Stimulated activated CD4-positive, alpha-beta T cell treated with anti-CD3 and anti-CD28 coated beads, Interleukin-15, amount 100 ng/mL, for 48 hours (primary cell): ENCODE measurements at places on chromosomes 11 and 22.

DNA sequence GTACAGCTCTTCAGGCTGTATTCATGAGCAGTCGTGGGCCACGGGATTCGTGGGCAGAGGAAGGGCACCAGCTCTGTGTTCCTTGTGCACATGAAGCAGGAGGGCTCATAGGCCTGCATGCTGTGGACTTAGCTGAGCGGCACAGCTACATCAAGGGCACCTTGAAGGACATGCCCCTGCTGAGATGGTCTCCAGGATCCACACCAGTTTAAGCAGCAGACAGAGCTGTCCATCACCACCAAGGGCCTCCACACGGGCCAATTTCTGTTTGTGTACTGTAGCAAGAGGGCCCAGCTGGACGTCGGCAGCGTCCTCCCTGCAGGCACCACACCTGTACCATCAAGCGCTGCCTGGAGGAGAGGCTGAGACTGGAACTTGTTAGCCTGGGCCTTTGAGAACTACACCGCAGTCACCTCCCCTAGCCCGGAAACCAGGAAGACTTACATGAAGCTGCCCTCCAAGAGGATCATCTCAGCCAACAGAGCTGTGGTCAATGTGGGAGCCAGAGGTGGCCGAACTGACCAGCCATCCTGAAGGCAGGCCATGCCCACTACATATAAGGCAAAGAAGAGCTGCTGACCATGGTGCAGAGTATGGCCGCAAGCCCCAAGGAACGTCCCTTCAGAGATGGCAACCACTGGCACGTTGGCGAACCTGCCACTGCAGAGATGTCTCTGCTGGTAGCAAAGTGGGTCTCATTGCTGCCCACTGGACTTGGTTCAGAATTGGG is 32.7 kb upstream of the GNB1L start:
- DNase-seq: no peak

DNA sequence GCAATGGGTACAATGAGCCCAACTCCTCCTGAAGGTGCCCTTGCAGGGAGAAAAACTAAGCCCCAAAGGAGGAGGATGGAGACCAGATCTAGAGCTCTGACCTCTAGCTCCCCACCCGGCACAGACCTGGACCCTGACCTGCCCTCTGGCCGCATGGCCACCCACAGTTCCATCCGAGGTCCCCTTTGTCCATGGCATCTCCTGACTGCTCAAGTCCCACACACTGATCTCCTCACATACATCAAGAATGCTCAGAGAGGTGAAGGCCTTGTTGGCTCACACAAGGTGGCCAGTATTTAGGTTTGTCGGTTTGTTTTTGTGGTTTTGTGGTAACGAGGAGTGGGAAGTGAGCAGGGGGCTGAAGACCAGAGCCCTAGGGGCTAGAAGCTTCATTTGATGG is 423.5 kb upstream of the B3GAT1 start:
- DNase-seq: no peak

DNA sequence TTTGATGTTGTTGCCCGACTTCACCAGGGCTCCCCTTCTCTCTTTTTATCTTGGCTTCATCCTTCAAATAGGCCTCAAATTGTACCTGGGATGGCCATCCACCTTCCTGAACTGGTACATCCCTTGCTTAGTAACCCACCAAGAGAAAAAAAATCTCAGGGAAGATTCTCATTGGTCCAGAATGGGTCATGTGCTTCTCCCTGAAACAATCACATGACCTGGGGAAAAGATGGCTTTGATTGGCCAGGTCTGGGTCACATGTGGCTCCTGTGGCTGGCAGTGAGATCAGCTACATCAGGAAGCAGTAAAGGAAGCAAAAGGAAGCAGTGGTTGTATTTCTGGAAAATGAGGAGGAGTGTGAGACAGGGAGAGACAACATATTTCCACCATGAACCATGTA is 540.2 kb downstream of the MIAT start:
- no peak for DNase-seq

DNA sequence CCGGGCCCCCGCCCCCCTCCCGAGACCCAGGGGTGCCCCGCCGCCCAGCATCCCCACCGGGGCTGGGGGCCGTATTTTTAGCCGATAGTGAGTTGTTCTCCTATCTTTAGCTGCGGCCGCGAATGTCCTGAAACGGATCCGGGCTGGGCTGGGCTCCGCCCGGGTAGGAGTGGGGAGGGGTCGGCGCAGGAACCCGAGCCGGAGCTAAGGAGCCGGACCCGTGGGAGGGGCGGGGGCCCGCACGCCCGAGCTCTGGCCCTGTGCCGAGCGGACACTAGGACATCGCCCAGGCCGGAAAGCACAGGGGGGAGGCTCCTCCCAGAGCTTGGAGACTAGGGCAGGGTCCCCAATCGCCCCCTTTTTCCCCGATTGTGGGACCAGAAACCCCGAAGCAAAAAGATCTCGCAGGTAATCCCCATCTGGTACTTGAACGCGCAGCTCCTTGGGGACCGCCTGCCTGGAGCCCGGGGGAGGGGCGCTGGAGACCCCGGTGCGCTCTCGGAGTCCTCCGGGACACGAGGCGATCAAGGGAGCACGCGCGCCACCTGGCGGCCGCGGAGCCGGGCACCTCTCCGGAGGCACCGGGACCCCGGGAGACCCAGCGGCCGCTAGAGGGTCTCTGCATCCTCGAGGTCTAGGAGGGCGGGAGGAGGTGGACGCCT is 669 bp downstream of the CDC42EP2 start:
- DNase-seq: peak; percentile 75

GRCh38 chr22:36673821-36674220 is 29.7 kb downstream of the CACNG2 start:
- DNase-seq: no peak

DNA sequence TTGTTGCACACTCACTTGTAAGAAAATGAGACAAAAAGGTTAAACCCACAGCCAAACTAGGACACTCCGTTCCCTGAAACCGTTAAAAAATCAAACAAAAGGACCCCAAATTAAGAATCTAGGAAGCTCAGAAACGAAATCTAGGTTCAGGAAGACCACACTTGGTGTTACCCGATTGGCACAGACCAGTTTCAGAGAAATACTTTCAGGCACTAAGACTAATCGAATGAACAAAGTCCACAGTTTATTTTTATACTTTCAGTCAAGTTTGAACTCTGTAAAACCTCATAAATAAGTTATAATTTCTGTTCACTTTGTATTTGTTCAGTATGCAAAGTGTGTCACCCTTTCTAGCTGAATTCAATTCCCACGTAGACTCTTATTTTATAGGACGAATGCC is 38.8 kb upstream of the TTC12 start:
- DNase-seq: no peak
